ENCODE measurements at places on chromosomes 11 and 22.

DNA sequence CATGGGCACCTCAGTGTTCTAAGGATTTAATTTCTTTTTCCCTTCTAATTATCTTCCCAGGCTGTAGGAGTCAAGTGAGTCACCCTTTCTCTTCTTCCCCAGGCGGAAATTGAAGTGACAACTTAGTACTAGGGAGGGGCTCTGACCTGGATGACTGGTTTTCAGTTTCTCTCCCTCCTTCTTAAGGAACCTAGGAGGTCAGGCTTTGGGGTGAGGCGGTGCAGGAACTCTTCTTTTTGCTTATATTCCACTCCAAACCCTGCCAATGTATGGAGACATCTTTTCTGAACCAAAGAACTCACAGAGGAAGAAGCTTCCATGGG lies 12.6 kb downstream of the ZDHHC5 start:
- DNase-seq = no peak

DNA sequence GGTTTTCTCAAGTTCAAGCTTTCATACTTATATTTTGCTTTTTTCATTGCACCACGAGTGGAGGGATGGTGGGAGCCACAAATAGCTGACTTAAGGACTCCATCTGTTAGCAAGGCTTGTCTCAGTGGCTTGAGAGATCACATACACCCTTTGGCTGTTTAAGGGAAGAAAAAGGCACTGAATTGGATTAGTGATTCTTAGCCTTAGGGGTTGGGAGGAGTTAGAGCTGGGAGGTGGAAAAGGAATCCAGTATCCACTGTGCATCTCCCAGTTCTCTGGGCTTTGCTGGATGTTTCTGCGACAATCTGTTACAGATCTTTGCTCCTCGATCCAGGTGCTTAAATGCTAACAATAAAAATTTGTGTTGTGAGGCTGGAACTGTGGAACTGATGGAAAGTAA lies 593.6 kb downstream of the CNTN5 start:
- DNase-seq = no peak

DNA sequence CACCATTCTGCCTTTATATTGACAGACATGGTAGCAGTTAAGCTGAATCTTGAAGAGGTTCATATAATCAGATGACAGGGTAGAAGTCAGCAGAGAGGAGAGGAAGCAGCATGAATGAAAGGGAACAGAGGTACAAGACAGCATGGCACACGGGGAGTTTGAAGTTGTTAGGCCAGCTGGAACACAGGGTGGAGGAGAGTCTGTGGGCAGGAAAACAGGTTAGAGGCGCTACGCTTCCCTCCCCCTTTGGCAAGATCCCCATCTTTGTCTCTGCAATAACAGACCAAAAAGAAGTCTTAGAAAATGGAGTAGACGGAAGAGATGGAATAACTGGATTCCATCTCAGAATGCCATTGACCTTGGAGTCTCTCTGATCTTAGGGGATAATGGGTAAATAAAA lies 20.0 kb upstream of the NDUFC2 start:
- no peak for DNase-seq

GRCh38 chr22:49789289-49790141 lies 38.2 kb downstream of the BRD1 start:
- DNase-seq = no peak

DNA sequence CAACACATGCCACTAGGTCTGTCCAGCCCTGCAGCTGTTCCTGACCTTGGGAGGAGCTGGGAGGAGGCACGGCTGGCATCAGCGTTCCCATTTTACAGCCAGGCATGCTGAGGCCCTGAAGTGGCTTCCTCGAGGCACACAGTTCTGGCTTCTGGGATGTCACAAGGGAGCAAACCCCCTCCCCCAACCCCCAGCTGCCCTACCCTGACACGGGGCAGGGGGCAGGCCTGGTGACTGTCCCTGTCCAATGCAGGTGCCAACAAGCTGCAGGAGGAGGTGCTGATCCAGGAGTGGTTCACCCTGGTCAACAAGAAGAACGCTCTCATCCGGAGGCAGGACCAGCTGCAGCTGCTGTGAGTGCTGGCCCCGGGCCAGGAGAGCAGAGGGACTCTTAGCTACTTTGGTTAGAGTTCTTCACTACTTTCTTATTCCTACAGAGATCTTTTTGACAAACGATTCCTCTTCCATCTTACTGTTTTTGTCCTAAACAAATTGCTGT lies 5.3 kb downstream of the KCNK7 start:
- DNase-seq = no peak

GRCh38 chr11:39011797-39012196 lies 2413.8 kb upstream of the RAG2 start:
- DNase-seq = no peak

DNA sequence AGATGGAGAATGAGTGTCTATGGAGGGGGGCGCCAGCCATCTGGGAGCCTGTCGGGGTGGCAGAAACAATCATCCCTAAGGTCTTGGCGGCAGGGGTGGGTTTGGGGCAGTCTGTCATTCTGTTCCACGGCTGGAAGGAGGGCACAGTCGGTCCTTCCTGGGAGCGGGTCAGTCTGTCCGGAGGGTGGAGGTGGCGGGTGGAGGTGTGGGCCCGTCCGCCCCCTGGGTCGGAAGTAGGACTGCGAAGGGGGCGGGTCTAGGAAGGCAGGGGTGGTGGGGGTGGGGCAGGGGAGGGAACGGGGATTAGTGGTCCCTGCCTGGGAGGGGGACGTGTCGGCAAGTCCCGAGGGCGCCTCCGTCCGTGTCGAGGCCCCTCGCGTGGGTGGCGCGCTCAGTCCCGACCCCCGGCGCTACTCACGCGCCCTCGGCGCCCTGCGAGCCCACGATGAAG lies 461 bp downstream of the TBC1D10A start:
- DNase-seq = no peak

DNA sequence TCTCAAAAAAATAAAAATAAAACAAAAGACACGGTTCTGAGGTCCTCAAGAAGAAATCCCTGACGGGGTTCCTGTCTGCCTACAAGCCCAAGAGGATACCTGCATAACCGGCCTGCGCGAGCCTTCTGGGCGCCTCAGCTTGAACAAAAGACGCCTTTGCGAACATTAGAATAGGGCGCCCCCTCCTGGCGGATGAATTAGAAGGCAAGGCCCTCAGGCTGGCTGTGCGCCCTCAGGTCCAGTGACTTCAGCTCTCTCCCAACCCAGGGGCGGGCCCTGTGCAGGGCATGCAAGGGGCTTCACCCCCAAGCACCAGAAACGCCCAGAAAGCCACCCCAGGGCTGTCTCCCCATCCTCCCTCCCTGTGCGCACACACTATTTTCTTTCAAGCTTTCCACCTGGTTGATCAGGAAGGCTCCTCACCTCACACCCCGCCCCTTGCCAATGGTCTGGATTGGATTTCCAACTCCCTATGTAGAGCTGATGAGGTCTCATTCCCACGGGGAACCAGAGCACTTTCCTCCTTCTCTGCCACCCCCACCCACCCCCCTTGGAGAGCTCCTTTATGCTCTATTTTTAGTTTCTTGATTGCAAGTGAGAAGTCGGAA lies 273.3 kb downstream of the BUD13 start:
- peak; percentile 46 for DNase-seq

DNA sequence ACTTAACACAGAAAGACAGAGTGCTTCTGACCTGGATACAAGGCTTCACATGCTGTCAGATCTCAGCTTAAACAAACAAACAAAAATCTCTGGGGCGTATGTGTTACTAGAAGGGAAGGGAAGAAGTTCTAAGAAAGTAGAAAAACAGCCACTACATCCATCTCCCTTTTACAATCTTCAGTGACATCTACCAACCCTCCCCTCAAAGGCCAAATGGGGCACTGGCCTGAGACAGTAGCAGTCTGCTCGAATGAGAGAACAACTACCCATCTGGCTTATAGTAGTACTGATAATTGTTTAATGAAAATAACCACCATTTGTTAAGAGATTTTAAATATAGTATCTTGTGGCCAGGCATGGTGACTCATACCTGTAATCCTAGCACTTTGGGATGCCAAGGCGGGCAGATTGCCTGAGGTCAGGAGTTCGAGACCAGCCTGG lies 29.4 kb downstream of the CCDC83 start:
- DNase-seq = no peak

Measured in pulmonary artery endothelial cell (primary cell).